Activated T-cell treated with anti-CD3 and anti-CD28 coated beads, Interleukin-2, amount 50 U/mL, for 72 hours (primary cell): ENCODE measurements at places on chromosomes 5 and 9.

DNA sequence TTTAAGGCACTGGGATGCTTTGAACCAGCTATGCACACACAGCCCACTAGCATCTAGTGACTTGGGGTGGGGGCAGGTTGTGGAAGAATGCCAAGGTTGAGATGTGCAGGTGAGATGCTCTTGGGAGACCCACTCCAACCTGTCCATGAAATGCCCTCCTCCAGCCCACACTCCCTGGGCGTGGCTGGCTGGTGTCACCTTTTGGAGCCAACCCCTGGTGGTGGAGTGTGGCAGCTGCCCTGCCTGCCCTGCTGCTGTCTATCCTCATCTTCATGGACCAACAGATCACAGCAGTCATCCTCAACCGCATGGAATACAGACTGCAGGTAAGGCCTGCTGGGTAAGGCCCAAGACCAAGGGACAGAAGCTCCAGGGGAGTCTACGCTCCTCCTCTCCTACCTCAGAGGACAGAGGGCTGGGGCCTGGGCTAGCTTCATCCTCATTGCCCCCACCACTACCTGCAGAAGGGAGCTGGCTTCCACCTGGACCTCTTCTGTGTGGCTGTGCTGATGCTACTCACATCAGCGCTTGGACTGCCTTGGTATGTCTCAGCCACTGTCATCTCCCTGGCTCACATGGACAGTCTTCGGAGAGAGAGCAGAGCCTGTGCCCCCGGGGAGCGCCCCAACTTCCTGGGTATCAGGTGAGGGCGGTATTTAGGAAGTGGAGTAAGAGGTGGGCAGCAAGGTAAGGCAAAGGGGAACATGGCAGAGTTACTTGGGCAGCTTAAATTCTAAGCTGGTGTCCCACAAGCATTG lies 7.4 kb downstream of the SLC4A9 start:
- DNase-seq, result no peak

GRCh38 chr5:139708877-139709581 lies 60.9 kb downstream of the CXXC5 start:
- no peak for DNase-seq

- DNase-seq, result peak; percentile 29
Measured at GRCh38 chr5:175821790-175822211, 49.6 kb upstream of the CPLX2 start.

DNA sequence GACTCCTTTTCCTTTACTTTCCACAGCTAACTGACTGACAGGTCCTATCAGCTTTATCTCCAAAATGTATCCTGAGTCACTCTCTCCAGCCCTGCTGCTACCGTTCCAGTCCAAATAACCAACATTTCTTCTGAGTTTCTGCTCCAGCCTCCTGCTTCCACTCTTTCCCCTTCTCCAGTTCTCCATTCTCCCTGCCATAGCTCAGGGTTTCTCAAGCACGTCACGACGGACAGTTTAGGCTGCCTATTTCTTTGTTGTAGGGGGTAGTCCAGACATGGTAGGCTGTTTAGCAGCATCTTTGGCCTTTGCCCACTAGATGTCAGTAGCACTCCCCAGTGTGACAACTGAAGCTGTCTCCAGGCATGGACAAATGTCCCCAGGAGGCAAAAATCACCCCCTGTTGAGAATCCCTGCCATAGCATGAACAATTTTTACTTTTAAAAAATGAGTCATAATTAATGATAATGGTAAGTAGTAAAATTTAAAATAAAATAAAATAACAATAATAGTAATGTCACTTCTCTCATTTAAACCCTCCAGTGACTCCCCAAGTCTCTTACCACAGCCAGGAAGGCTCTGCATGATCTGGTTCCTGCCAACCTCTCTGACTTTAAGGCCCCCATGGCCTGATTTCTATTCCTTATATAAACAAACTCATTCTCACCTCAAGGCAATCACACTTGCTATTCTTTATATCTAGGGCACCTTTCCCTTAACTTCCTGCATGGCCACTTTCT lies 105.4 kb upstream of the FER start:
- DNase-seq, result peak; percentile 48

DNA sequence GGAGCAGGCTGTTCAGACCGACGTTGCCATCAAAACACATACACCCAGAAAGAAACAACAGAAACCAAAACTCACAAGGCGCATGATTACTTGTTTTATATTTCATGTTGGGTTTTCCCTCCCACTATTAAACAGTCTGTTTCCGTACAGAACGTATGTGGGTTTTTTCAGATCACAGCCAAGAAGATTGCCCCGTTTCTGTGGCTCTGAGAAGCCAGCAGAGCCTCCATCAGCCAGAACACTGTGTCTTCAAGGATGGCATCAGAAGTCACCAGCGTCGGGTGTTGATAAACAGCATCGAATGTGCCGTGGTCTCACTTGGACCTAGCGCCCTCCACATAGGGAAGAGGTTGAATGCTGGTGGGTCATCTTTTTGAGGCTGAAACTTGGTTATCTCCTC lies 42.8 kb downstream of the FAM78A start:
- DNase-seq, result no peak

- DNase-seq, result no peak
Measured at GRCh38 chr5:171743436-171744076, 42.1 kb upstream of the SMIM23 start.

GRCh38 chr9:27413511-27414219 lies 110.4 kb upstream of the IFNK start:
- no peak for DNase-seq

- no peak for DNase-seq
Measured at GRCh38 chr5:163893281-163893680, 387.9 kb downstream of the MAT2B start.

DNA sequence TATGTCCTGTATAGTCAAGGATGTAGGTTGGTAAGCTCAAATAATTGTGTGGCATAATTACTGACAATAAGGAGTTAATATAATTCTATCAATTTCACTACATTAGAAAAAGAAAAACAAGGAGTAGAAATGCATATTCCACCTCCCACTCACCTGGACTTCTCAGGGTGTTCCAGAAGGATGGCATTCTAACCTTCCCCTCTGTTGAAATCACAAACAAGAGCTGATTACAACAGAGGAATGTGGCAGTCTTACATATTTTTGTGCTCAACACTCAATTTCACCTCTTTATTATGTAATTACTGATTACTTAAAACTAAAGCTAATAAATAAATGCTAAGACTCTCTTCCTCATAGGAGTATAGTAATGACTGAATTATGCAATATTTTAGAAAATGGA lies 745.3 kb downstream of the DTWD2 start:
- no peak for DNase-seq

- DNase-seq, result no peak
Measured at GRCh38 chr9:134564431-134565170, 77.0 kb upstream of the COL5A1 start.

GRCh38 chr9:116656977-116657376 lies 30.1 kb upstream of the TRIM32 start:
- no peak for DNase-seq

GRCh38 chr5:160442824-160443431 lies 21.3 kb downstream of the PTTG1 start:
- no peak for DNase-seq

DNA sequence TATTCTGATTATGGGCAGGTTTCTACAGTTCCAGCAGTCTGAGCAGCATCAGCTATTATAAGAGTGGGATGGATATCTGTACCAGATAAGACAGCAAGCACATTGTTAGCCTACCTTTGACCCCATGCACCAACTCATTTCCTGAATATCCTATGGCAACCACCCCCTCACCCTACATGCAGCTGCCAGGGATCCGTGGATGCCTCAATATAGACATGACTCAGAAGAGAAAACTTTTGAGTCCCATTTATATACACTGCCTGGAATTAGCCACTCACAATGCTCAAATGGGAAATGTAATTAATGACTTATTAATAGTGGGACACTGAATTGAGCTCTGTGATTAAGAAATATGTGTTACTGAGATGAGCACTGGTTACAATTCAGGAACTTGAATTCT lies 124.4 kb downstream of the SSBP2 start:
- DNase-seq, result no peak

GRCh38 chr9:70422371-70423043 lies 8.1 kb upstream of the KLF9 start:
- DNase-seq, result no peak

GRCh38 chr9:130629443-130630070 lies 34.8 kb upstream of the PRDM12 start:
- no peak for DNase-seq

DNA sequence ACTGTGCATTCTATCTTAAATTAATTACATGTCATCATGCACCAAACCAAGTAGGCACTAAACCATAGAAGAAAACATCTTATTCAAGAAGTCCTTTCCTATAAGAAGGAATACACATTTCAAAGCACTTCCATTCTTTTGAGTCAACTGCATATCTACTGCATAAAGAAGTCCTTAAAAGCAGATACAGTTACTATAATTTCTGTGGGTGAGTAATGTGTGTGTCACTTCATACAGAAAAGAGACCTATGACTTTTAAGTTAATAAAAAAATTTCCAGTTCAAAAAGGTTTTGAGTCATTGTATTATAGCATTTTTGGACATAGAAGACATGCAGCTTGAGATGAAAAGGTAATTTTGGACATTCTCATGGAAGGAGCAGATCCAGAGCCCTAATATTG lies 125.0 kb downstream of the DTWD2 start:
- DNase-seq, result no peak

DNA sequence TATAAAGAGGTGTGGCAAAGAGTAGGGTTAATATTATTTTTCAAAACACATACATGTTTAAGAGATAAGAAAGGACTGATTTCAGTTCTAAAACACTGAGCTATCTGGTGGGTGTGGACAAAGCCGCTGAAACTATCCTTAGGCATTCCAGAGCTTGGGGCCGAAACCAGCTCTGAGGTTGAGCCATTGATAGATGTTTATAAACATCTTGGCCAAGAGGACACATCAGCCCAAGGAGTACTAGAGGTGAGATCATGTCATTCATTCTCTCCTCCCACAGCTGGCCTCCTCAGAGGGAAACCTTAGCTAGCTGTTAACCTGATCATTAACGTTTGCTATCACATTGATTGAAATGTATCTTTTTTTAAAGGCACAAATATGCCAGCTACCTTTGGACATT lies 89.9 kb downstream of the NLN start:
- no peak for DNase-seq

DNA sequence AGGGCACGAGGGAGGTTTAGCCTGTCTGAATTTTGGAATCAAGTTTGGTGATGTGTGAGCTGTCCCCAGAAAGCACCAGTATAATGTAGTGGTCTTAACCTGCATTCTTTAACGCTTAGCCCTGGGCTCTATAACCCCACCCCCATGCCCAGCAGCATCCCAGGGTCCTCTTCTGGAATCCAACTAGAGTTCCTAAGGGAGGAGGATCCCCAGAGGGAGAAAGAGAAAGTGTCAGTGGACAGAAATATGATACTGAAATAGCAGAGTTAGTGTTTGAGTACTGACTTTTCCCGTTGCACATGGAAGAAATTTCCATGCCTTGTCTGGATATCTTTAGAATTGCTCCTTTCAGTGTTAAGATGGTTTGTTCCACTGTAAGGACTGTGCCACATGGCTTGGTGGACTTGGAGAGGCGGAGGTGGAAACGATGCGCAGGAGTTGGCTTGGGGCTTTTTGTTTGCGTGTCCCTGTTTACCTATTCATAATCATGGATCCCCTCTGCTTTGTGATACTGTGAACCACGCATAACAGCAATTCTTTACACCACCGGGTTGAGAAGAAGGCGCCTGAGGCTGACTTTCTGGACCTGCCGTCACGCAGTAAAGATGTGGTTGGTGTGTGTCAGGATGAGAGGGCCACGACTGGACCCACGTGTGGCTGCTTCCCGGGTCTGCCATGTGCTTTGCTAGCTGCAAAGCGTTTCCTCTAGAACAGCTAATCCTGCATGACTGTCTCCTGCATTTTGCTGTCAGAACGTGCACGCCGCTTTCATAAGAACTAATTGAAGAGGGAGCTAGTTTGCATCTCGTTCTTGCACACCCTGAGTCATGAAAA lies 142.3 kb downstream of the SMARCA2 start:
- DNase-seq, result peak; percentile 56

GRCh38 chr5:168818558-168818957 lies 239.4 kb upstream of the PANK3 start:
- DNase-seq, result no peak

GRCh38 chr5:32707418-32707997 lies 3.6 kb upstream of the NPR3 start:
- no peak for DNase-seq

DNA sequence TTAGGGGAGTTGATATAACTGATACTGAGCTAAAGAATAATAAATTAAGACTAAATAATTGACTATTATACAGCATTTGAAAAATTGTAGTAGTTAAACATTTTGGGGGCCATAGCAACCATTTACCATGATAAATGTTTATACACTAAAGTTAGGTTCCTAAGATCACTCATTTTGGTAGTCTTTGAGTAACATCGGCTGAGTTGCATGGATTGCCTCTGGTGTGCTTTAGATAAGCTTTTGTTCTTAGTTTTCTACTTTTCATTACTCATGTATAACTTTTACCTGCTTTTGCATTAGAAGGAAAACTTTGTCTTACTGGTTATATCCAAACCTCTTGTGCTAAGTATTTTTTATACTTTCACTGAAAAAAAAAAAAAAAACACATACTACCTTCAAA lies 101.2 kb downstream of the SLC44A1 start:
- DNase-seq, result no peak

DNA sequence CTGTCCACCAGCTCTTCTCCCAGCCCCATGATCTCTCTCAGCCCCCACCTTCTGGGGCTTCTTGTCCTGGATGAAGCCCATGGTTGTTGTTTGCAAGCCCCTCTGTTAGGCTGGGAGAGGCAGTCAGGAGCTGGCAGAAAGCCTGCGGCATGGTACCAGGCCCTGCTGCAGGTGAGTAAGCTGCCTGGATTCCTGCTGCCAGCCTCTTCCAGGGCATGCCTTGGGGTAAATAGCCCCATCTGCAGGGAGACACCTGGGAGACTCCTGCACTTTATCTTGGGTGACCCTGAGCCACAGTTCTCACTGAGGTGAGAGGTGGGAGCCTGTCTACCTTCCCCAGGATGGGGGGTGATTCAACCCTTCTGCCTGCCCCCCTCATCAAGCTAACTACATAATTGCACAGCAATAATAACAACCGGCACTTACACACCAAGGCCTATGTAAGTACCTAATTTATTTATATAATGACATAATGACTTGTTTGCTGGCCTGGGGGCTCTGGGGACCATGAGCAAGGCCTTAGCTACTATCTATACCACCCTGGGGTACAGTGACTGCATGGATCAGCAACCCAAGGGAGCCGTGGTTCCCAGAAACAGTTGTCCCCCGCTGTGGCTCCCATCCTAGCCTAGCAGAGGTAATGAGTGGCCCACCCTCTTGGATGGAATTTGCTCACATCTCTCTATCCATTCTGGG lies 116.0 kb downstream of the PSD2 start:
- no peak for DNase-seq

GRCh38 chr5:163504079-163504931 lies 1.1 kb upstream of the MAT2B start:
- DNase-seq, result peak; percentile 49

GRCh38 chr5:35877655-35878054 lies 21.0 kb downstream of the IL7R start:
- no peak for DNase-seq

GRCh38 chr5:6900247-6901227 lies 187.3 kb downstream of the TENT4A start:
- DNase-seq, result no peak

- no peak for DNase-seq
Measured at GRCh38 chr5:54148858-54149257, 161.5 kb downstream of the ARL15 start.

GRCh38 chr9:112059145-112059965 lies 115.7 kb downstream of the SUSD1 start:
- DNase-seq, result no peak
